ENCODE measurements at places on chromosomes 16 and 17. TPM values are rescaled to one million over a fixed set of nuclear protein-coding genes. Genes with fewer than 3 reads are reported as not detected.

DNA sequence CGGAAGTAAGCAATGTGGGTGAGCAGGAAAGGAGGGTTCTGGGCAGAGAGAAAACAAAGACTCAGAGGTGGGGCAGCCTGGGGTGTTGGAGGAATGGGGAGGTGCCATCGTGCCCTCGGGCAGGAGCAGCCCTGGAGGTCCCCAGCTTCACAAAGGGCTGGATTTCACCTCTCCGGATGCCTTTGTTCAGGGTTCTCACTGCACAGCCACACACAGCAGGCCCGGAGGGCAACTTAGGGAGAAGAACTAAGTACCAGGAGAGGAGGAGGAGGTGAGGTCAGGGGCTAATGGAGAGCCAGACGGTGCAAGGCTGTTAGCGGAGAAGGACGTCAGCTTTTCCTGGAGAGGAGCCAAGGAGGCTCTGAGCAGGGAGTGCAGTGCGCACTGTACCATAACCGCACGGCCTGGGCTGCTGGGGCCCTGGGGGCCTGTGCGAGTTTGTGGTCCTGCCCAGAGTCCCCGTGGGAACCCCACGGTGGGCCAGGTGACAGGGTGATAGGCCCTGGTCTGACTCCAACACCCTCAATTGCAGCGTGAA is 9.3 kb downstream of the ARRB2 start:
- no peaks in the 10 kb centered on the region for H3K4me1 ChIP-seq
- no peak overlapping the region for H3K27ac ChIP-seq
- H3K36me3 ChIP-seq = no peaks in the 10 kb centered on the region
- no peaks in the 10 kb centered on the region for H3K27me3 ChIP-seq
- H3K4me3 ChIP-seq = no peak overlapping the region

The CCL4L2 gene
- not detected for total RNA-seq

GRCh38 chr16:87854053-87854906 is 15.0 kb downstream of the SLC7A5 start:
- H3K36me3 ChIP-seq = no peaks in the 10 kb centered on the region
- peaks cover 85% of the 10 kb centered on the region for H3K4me1 ChIP-seq
- H3K27me3 ChIP-seq = no peaks in the 10 kb centered on the region
- H3K27ac ChIP-seq = peak overlapping the region; percentile 98

- DNase-seq = no peak
- H3K27ac ChIP-seq = peak overlapping the region; percentile 80
- no peaks in the 10 kb centered on the region for H3K4me1 ChIP-seq
- H3K4me3 ChIP-seq = no peak overlapping the region
Measured at GRCh38 chr16:57632568-57632967, 4.1 kb downstream of the ADGRG1 start.

The TK1 gene
- 0.94 TPM for total RNA-seq

The CEMP1 gene
- total RNA-seq = not detected

The SEPTIN1 gene
- total RNA-seq = not detected

- H3K36me3 ChIP-seq = no peaks in the 10 kb centered on the region
- H3K4me1 ChIP-seq = no peaks in the 10 kb centered on the region
- DNase-seq = no peak
- no peak overlapping the region for H3K4me3 ChIP-seq
- no peak overlapping the region for H3K27ac ChIP-seq
Measured at GRCh38 chr17:33561569-33562334, 268.7 kb upstream of the ASIC2 start.

The USH1G gene
- total RNA-seq = not detected

- peak overlapping the region; percentile 97 for H3K27ac ChIP-seq
- peaks cover 32% of the 10 kb centered on the region for H3K4me1 ChIP-seq
- H3K36me3 ChIP-seq = no peaks in the 10 kb centered on the region
- no peak for DNase-seq
Measured at GRCh38 chr17:47189732-47190237, 690 bp upstream of the CDC27 start.

GRCh38 chr17:44969144-44969780 is 1.2 kb upstream of the C1QL1 start:
- H3K4me1 ChIP-seq = no peaks in the 10 kb centered on the region
- H3K36me3 ChIP-seq = no peaks in the 10 kb centered on the region
- H3K27me3 ChIP-seq = peaks cover 37% of the 10 kb centered on the region
- H3K27ac ChIP-seq = no peak overlapping the region

- no peak for DNase-seq
- H3K27me3 ChIP-seq = no peaks in the 10 kb centered on the region
- H3K36me3 ChIP-seq = no peaks in the 10 kb centered on the region
- H3K4me1 ChIP-seq = no peaks in the 10 kb centered on the region
- H3K4me3 ChIP-seq = no peak overlapping the region
Measured at GRCh38 chr17:66580956-66581391, 253.9 kb upstream of the CACNG5 start.

- peaks cover 22% of the 10 kb centered on the region for H3K4me1 ChIP-seq
- DNase-seq = no peak
- no peaks in the 10 kb centered on the region for H3K27me3 ChIP-seq
- no peak overlapping the region for H3K4me3 ChIP-seq
- no peaks in the 10 kb centered on the region for H3K36me3 ChIP-seq
- no peak overlapping the region for H3K27ac ChIP-seq
Measured at GRCh38 chr16:48323783-48324775, 61.1 kb downstream of the SIAH1 start.

DNA sequence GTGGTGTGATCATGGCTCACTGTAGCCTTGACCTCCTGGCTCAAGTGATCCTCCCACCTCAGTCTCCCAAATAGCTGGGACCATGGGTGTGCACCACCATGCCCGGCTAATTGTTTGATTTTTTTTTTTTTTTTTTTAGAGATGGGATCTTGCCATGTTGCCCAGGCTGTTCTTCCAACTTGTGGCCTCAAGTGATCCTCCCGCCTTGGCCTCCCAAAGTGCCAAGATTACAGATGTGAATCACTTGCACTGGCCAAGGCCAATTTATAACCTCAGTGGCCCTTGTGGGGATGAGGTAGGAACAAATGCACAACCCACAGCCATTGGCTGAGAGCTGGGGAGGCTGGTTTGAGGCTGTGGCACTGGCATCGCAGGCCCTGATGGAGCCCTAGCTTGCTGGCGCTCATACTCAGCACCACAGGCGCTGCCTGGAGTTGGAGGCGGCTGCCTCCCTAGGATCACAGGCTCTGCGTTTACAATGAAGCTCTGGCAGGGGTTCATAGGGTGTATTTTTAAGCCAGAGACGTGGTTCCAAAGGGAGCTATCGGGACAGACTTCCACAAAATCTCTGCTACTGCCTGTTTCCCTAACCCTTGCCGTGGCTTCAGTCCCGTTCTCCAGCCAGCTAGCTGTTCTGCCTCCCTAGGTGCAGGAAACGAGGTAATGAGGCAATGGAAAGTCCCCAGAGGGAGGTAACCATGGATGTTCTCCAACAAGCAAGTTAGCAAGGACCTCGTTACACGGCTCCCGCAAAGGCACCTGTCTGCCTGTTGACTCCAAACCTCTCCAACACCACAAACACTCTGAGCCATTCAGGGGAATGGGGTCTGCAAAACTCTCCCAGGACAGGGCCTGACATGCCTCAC is 2.9 kb downstream of the ABCA3 start:
- no peaks in the 10 kb centered on the region for H3K27me3 ChIP-seq
- no peak overlapping the region for H3K4me3 ChIP-seq
- peaks cover 20% of the 10 kb centered on the region for H3K4me1 ChIP-seq

DNA sequence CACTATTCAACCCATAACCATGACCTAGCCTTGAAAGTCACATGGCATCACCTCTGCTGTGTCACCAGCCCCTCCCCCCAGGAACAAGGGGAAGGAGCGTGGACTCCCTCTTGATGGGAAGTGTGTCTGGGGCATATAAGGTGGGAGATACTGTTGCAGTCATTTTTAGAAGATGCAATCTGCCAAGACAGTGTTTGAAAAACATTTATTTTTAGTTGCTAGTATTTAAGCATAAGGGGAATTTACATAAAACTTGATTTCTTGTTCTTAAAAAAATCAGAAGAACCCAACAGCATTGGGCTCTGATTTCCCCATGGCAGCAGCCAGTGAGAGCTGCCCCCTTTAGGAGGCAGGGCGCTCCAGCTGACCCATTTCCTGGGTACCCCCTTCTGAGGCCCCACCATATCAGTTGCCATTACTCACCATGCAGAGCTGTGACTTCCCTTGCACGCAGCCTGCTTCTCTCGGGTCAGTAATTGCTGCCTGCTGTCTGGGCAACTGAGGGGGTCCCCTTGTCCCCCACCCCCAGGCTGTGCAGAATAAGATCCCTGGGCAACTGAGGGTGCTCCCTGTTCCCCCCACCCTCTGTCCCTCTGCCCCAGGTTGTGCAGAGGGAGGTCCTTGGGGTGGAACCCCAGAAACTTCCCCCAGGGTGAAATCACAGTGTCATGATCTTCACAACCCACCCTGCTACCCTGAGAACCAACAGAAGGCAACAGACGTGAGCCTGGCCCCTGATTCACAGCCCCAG is 11.8 kb upstream of the CDC42EP4 start:
- H3K27me3 ChIP-seq = no peaks in the 10 kb centered on the region
- no peaks in the 10 kb centered on the region for H3K4me1 ChIP-seq

The RRN3 gene
- total RNA-seq = 39.4 TPM

GRCh38 chr17:28716740-28717577 is 709 bp downstream of the RAB34 start:
- H3K4me1 ChIP-seq = peaks cover 23% of the 10 kb centered on the region
- H3K27ac ChIP-seq = peak overlapping the region; percentile 87
- DNase-seq = no peak
- peaks cover 2% of the 10 kb centered on the region for H3K27me3 ChIP-seq
- peaks cover 13% of the 10 kb centered on the region for H3K36me3 ChIP-seq

DNA sequence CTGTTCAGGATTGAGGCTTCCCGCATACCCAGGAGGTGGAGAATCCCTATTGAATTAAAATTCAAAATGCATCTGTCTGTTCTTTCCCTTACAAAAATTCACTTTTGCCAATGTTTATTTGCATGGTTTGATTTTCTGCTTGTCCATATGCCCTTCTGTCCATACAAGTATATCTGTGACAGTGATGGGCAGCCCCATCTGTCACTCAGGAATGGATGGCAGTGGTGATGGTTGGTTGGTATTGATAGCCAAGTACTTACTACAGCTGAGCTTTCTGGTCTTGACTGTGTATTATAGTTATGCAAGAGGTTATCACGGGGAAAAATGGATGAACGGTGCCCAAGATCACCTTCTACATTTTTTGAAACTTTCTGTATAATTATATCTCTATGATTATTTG is 171.0 kb downstream of the RBFOX1 start:
- peak; percentile 47 for DNase-seq
- H3K36me3 ChIP-seq = no peaks in the 10 kb centered on the region
- peak overlapping the region; percentile 86 for H3K27ac ChIP-seq
- H3K4me3 ChIP-seq = no peak overlapping the region

DNA sequence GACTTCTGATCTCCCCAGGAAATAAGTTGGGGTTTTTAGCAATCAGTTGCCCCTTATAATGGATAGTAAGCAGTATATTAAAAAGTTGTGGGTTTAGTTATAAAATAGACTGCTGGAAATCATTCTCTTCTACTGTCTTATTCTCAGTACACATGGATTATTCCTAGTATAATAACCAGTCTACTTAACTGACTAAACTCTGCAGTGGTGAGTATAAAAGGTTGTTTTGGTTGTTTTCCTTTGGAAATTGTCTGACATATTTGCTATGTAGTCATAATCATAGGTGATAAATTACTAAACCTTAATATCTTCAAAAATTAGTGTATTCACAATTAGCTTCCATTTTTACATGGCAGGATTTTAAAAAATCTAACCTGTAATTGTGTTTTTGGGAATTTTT is 31.4 kb downstream of the CTCF start:
- no peak for DNase-seq
- H3K36me3 ChIP-seq = no peaks in the 10 kb centered on the region
- no peak overlapping the region for H3K27ac ChIP-seq
- H3K27me3 ChIP-seq = no peaks in the 10 kb centered on the region
- H3K4me1 ChIP-seq = peaks cover 14% of the 10 kb centered on the region

DNA sequence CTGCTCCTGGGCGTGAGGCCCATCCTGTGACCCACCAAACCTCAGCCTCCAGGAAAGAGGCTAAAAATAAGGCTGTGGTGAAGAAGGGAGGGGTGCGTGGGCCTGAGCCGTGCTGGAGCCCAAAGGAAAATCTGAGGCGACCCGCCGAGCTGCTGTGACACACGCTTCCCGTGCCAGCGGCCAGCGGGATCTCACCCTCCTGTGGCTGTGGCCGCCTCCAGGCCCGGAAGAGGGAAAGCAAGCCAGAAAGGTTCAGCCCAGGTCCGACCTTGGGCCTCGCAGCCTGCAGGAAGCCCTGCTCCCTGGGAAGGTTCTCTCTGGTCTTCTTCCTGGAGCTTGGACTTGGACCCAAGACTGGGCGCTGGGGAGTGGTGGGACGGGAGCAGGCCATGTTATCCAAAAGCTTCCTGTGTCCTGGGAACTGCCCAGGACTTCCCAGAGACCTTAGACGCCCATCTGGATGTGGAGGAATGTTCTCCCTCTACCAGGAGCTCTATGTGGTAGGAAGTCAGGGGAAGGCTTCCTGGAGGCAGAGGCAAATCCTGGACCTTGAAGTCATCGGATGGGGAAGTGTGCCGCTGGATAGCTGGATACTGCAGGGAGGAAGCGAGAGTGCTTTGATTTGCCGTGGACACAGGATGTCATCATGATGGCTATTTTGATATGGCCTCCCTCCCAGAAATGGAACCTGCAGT is 11.4 kb downstream of the SPNS2 start:
- no peak overlapping the region for H3K4me3 ChIP-seq
- peaks cover 13% of the 10 kb centered on the region for H3K4me1 ChIP-seq
- DNase-seq = no peak
- H3K36me3 ChIP-seq = no peaks in the 10 kb centered on the region
- peak overlapping the region; percentile 13 for H3K27ac ChIP-seq

GRCh38 chr17:81520021-81520901 is 7.7 kb upstream of the ACTG1 start:
- DNase-seq = no peak
- no peak overlapping the region for H3K27ac ChIP-seq
- H3K4me1 ChIP-seq = peaks cover 42% of the 10 kb centered on the region
- H3K4me3 ChIP-seq = no peak overlapping the region
- H3K36me3 ChIP-seq = no peaks in the 10 kb centered on the region

The PNMT gene
- total RNA-seq = 11.8 TPM

DNA sequence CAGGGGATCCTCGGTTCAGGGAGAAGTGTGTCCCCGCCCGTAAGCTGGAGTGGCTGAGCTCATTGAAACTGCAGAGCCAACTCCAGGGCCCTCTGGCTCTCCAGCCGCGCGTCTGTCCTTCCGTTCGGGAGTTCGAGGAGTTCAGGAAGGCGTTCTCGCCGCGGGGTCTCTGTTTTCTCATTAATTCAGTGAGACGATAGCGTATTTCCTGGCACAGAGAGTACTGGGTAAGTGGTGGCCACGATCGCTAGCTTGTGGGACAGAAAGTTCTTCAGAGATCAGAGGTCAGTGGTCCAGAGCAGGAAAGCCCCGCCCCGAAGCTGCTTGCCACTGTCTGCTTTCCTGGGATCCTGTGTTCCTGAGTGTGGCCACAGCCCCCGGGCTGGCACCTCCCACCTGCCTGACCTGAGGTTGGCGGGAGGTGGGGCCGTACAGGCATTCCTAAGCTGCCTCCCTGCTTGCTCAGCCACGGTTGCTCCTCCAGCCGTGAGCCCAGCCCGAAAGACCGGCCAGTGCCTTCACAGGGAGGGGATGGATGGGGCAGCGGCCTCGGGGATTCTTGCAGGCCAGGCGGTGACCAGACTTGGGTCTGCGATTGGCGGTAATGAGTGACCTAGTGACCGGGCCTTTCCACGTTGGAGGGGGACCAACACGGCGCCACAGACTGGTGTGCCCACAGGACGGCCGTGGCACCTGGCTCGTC is 8.9 kb downstream of the BAIAP2 start:
- DNase-seq = no peak
- peak overlapping the region; percentile 38 for H3K4me3 ChIP-seq
- no peaks in the 10 kb centered on the region for H3K36me3 ChIP-seq
- no peaks in the 10 kb centered on the region for H3K27me3 ChIP-seq
- H3K27ac ChIP-seq = peak overlapping the region; percentile 69
